ENCODE measurements at places on chromosomes 5 and 9. TPM values are rescaled to one million over a fixed set of nuclear protein-coding genes. Genes with fewer than 3 reads are reported as not detected.

The BARHL1 gene
- 2.4 TPM for total RNA-seq

The FBXO10 gene
- 24.2 TPM for total RNA-seq

The IGFBPL1 gene
- total RNA-seq: 9.1 TPM

The KCNMB1 gene
- 1.1 TPM for total RNA-seq

DNA sequence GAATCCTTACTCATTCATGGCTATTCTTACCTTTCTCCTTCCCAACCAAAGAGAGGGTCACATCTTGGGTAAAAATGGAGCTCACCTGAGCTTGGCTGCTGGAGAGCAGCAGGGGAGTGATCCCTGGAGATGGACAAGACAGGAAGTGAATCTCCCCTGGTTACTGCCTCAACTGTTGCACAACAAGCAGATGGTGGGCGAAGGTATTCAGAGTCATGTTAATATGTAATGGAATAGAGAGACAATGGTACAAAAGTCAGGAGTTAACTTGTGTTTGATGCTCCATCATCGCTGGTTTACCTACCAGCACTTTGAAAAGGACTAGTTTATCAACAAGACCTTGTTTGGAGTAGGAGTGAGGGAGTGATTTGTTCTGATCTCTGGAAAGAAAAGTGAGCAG is 13.0 kb upstream of the PLPP1 start:
- no peak for DNase-seq

GRCh38 chr5:167389537-167389936 is 901.9 kb upstream of the WWC1 start:
- DNase-seq: no peak

DNA sequence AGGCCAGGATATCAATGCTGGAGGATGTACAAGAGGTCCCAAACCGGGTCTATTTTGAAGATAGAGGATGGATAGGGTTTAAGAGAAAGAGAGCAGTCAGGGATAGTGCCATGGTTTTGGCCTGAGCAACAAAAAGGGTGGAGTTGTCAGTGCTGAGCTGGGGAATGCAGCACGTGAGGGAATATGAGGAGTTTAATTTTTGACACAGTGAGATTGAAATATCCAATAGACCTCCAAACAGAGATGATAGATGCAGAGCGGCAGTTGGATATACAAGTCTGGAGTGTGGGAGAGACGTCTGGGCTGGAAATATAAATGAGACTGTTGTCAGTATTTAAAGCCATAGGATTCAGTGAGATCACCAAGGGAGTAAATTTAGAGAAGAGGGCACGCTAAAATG is 136.7 kb upstream of the EFNA5 start:
- no peak for DNase-seq

DNA sequence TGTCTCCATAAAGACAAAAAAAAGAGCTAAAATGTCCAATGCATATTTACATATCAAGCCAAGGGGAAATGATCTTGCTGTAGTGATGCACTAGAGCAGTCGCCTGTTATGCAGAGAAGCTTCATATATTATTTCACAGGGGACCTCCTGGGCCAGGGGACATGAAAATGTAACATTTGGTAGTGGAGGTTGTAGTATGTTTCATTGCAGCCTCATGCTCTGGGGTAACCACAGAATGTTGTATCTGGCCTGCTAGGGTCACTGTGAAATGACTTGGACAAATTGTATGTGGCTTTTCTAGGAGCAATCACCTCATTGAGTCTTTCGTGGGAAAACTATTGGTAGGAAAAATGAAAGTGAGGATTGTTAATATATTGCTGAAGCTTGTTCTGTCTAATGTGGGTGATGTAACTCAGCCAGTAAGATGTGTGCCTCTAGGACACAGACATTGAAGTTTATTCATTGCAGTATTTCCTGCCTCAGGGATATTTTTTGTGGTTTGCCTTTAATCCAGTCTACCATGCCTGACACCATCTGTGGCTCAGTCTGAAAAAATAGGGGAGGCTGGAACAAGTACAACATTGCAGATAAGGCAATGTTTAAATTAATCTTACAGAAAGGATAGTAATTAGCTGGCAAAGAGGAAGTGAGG is 430.8 kb upstream of the TNC start:
- no peak for DNase-seq

DNA sequence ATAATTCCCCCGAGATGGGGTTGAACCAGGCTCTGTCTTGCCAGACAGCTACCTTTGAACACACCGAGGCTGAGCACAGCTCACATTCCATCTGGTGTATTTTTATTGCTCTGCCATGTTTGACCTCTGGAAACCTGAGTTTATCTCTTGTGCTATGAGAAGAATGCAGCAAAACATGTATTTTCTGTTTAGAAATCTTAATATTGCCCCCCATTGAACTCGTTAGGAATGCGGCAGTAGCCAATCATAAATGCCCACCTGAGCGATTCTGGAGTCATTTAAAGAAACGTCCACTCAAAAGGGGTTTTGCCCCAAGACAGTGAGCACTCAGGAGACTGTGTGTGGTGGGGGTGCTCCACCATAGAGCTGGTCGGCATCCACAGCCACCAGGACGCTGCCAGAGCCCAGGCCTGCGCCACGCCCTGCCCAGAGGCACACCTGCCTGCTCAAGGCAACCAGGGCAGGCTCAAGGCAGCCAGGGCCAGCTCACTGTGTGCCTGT is 26.9 kb downstream of the FGD3 start:
- no peak for DNase-seq

DNA sequence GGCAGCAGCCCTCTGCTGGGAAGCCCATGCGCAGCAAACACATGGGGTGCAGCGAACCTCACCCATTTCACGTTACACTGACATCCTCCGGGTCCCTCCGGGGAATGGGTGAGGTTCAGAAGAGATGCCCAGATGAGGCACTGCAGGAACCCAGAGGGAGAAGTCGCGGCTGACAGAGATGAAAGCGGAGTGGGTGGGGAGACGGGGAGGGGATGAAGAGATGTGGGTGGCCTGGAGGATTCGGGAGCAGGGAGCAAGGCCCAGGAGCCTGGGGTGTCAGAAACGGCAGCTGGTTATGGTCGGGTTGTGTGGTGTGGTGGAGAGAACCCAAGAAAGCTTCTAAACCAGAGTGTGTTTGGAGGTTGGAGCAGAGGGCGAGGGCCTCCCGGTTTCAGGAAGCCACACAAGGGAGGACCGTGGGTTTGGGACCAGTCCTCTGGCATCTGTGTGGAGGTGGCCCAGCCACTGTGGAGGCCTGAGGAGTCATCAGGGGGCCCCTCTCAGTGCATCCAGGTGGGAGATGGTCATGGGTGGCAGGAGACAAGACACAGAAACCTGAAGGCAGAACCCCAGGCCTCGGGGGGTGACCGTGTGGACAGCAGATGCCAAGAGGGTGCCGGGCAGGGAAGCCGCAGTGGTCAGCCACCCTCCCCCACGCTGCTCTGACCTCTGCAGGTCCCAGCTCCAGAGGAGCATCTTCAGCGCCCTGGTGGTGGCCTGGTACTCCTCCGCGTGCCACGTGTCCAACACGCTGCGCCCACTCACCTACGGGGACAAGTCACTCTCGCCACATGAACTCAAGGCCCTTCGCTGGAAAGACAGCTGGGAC is 8.6 kb downstream of the UCK1 start:
- no peak for DNase-seq

DNA sequence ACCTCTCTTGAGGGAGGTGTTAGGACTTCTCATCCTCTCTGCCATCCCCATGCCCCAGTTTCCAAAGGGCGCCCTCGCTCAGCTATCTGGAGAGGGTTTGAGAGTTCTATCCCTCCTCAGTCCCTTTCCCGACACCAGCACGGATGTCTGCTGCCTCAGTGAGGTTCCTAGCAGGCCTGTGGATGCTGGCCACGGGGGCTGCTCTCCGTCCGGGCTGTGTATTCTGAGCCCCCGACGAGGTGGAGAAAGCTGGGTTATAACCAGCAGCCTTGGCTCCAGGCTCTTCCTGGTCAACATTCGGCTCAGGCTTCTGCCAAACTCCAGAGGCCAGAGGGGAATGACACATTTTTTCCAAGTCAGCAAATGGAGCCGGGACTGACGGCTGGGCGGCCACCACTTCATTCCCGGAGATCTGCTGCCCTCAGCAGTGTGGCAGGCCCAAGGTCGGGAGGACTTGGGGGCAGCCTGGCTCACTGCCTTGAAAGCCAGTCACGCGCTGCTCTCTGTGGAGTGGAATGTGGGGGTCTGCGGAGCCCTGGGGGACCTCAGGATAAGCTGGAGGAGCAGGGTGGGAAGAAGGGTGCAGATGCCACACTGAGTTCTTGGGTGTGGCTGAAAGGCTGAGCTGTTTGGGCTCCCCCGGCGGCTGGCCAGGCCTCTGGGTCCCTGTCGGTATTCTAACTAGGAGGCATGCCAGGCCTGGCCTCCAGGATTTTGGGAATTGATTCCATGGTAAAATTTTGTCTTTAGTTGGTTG is 27.4 kb downstream of the PTPA start:
- DNase-seq: no peak

DNA sequence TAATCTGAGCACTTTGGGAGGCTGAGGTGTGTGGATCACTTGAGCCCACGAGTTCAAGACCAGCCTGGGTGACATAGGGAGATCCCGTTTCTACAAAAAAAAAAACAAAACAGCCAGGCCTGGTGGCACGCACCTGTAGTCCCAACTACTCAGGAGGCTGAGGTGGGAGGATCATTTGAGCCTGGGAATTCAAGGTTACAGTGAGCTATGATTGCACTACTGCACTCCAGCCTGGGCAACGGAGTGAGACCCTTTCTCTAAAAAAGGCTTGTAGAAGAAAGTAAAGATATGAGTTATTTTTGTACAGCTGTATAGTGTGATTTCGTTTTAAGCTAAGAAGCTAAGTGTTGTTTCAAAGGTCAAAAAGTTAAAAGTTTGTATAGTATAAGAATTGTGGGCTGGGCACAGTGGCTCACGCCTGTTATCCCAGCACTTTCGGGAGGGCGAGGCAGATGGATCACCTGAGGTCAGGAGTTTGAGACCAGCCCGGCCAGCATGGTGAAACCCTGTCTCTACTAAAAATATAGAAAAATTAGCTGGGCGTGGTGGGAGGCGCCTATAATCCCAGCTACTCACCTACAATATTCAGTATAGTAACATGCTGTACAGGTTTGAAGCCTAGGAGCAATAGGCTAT is 18.8 kb downstream of the UBE2R2 start:
- no peak for DNase-seq

DNA sequence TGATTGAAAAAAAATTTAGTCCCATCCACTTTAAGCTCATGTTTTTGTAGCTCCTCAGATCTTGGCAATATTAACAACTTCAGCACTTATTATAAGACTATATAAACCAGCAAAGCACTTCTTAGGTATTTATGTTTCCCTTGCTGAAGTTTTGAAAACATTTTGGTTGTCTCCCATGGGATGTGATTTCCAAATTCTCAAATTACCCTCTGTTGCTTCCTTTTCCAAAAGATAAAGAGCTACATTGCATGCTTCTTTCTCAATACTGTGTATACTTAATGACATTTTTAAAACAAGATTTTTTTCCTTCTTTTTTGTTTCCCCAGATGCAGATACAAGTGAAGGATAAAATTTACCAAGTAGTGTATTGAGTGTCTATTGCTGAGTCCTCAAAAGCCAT is 567.1 kb downstream of the CSNK1G3 start:
- DNase-seq: no peak

GRCh38 chr9:131119600-131119999 is 5.8 kb upstream of the NUP214 start:
- DNase-seq: no peak

DNA sequence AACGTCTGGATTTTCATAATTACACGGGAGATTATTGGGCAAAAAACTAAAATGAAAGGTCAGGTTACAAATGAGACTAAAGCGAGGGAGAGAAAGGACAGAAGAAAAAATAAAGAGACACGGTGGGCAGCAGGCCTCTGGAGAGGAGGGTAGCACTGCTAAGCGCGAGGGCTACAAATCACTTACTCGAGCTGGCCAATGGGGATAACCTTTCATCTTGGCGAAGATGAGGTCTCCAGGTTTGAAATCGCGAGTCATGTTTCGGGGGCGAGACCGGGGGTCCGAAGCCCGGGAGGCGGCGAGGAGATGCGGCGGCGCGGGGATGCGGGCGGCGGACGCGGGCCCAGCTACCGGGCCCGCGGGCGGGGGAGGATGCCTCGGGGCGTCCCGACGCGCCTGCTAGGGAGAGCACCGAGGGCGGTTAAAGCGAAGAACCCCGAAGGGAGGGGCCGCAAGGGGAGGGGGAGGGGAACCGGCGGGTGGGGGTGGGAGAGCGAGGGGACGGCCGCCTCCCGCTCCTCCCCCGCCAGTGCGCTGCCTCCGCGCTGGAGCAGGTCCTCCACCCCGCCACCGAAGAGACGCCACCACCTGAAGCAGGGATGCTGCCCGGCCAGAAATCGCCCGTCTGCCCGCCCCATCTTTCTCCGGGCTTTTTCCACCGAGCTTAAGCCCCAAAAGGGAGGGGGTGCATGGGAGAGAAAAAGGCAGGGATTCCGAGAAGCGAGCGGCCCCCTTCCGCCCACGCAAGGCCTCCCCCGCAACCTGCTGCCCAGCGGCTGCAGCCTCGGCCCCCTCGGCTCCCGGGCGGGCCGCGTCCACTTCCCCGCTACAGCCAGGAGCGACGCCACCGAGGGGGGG is 610 bp downstream of the PSIP1 start:
- DNase-seq: peak; percentile 40

Measured in endothelial cell (in vitro differentiated cells).